ENCODE measurements at places on chromosomes 6 and 20.
A peak's percentile ranks its signal among the peaks of the same experiment; 100 is the strongest.

DNA sequence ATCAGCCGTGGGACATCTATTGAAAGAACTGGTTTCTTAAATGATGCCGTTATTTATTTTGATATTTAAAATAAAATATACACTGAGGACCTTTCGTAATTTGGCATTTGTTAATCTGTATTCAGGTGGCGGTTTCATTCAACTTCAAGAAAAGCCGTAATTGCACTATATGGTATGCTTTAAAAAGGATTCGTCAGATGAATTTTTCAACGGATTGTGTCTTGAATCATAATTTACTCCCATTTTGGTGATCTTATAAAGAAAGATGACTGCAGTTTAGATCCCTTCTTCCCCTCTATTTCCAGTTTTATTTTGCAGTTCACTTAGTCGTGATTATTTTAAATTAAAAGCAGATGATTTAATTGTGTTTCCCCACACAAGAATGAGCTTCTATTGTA lies 761 bp downstream of the KLHL32 start:
- DNase-seq: no peak

DNA sequence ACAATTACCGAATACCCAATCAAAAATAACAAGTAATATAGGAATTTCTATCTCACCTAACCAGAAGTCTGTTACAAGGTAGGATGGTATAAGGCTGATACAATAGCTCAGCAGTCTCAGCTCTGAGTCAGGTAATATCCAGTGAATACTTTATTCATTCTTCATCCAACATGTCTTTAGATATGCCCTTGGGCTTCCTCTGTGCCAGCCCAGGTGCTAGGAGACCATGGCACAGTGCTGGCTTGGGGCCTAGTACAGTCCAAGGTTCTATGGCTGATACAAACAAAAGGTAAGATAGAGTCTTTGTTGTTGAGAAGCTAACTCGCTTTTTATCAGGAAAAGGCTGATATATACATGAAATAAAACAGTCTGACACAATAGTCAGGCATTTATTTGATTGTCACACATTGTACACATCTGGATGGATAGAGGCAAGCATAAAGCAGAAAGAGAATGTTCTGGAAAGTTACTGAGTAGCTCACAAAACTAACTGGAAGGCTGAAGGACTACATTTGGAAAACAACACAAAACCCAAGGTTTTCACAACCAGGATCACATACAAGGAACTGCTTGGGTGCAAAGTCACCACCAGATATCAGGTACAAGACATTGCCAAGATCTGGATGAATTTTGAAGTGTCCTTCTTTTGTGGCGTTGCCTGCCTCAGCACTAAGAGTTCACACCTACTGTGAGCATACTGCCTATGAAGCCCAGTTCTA lies 110.4 kb upstream of the SCAF8 start:
- DNase-seq: no peak

GRCh38 chr6:170041526-170041925 lies 249.4 kb downstream of the DLL1 start:
- no peak for DNase-seq

DNA sequence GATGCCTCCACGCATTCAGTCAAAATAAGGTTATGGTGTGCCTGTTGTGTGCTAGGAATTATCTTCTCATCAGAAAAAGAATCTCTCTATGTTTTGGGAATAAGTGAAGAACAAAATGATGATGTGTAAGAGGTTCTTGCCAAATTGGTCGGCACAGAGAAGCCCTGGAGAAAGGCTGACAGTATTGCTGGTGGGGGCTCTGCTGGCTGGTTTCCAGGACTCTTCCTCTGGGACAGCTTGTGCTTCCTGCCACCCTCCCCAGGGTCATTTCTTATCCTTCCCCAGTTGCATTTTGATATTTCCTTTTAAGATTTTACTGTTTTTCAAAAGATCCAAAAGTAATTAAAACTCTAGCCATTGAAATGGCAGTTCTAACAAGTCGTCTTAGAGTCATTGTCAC lies 22.1 kb downstream of the CST4 start:
- no peak for DNase-seq

DNA sequence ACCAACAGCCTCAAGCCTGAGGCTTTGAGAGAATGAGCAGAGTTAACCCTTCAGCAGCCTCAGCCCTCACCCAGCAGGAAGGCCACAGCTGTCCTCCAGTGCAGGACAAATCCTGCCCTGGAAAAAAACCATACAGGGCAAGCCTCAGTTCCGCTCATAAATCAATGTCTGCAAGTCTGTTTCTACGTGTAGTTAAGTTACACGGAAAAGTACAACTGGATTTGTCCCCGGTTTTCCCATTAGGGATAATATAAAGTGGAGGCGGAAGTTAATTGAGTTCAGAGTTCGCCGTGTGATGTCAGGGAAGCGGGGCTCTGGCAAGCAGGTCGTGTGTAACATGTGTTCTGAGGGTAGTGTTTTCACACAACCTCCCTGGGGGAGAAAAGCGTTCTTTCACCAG lies 44.2 kb upstream of the EYA2 start:
- DNase-seq: no peak

DNA sequence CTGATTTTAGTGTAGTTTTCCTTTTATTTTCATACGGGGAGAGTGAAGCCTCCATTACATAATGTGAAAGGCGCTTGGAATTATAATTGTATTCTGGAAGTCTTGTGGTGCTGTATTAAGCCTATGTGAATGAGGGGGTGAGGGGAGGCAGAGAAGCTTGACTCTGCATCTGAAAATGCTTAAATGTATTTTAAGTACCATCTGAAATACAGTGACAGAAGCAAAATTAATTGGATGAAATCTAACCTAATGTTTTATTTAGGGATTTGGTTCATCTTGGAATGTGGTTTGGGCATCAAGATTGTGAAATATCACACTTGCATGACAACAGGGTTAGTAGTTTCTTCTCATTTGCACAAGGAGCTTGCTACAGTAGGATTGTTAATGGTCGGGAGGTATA lies 41.2 kb downstream of the TMEM200A start:
- no peak for DNase-seq

GRCh38 chr6:11211254-11211653 lies 21.2 kb downstream of the NEDD9 start:
- no peak for DNase-seq

GRCh38 chr20:34179637-34180360 lies 61.4 kb upstream of the ASIP start:
- no peak for DNase-seq

DNA sequence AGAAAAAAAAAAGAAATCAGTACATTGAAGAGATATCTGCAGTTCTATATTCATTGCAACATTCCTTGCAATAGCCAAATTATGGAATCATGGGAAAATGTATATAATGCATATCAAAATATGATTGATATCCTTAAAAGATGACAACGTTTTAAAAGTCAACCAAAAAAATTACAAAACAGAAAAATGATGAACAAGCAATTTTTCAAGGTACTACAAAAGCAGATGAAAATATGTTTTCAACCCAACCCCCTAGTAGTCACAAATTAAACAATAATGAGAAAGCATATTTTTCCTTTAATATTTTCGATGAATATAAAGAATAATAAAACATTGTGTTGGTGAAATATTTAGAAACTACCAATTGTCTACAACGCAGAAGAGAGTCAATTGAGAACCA lies 497.6 kb downstream of the MEI4 start:
- DNase-seq: no peak

GRCh38 chr6:129744201-129744879 lies 34.4 kb upstream of the ARHGAP18 start:
- DNase-seq: peak; percentile 14

DNA sequence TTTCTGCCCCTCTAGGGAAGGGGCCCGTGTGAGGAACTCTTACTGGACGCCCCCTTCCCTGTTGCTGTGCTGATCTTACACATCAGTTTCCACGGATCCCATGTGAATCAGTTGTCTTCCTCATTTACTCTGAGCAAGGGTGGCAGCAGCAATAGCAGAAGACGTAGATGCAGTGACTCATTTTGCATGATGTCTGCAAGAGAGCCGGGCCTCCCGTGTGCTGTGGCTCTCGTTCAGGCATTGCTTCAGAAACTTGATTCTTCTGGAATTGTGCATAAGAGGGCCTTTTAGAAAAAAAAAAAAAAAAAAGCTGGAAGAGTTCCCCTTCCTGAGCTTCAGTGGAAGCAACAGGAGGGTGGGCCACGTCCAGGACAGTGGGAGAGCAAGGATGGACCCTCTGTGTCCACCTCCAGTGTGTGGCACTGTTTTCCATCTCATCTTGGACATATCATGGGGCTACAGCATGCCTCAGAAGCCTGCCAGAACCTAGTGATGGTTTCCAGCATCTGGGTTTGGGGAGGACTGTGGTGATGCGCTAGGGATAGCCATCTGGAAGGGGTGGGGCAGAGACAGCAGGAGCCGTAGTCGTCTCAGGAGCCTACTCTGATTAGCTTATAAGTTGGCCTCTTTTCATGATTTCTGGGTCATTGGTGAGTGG lies 62.1 kb downstream of the FOXO3 start:
- peak; percentile 87 for DNase-seq

DNA sequence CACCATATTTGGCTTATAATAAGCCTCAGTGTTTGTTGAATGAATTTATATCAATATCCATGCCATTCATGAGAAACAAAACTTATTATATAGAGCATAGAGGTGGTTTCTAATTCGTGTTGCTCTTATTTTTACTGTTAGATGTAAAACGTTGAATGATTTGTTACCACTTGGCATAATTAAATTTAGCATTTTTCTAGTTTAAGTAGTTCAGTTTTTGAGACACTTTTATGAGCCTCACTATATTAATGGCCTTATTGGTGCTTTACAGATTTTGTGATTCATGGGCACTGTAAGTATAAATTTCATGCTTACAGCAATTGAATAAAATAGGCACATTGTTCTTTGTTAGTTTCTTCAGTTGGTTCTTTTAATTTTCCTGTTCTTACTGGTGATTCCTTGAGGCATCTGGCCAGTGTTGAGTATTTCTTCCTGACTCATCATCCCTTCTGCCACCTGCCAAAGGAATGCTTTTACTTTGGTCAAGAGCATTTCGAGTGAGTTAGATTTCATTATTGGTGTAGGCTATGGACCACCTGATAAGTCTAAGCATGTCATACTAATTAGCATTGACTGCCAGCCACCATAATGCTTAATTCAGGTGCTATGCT lies 34.8 kb downstream of the CDKAL1 start:
- no peak for DNase-seq

DNA sequence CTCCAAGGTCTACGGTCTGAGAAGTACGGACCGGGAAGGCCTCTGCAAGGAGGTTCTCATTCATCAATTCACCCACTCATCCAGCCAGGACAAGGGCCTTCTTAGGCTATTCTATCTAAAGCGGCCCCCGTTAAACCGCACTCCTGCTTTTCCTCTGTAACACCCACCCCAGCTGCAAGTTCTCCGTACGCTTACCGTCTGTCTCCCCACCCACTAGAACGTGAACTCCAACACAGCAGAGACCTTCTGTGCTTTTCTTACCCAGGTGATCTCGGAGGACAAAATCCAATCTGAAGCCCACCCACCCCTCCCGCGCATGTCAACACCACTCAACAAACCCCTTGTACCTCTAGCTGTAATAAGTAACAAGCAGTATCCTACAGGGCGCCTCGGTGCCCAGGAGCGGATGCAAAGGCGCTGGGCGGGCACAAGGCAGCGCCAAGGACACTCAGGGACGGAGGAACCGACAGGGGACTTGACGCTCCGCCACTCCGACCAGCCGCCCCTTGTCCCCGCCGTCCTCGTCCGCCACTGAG lies 351 bp downstream of the AURKA start:
- no peak for DNase-seq

DNA sequence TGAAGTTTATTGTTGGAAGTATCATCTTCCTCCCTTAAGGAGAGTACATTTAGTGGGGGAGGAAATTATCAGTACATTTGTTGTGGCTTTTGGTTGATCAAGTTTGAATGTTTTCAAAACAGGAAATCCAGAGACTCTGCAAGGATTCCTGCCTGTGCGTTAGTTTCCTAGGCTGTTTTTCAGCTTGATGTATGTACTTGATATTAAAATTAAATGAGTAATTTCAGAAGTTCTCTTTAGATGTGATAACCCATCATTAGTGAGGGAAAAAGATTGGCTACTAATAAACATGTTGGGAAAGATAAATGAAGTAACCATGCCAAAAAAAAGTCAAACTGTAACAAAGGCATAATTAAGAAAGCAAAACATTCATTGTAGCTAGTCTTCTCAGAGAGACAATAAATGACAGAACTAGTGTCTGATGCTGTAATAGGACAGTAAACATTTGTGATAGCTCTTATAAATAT lies 88.0 kb upstream of the TULP1 start:
- DNase-seq: no peak

- no peak for DNase-seq
These were observed 253.2 kb downstream of the PLCB1 start for GRCh38 chr20:8385247-8385646.

- DNase-seq: no peak
These were observed 305.8 kb downstream of the CDH26 start for GRCh38 chr20:60263725-60264709.

GRCh38 chr6:21395121-21395520 lies 198.4 kb upstream of the SOX4 start:
- DNase-seq: no peak
